NCI-H345 (cell line): ENCODE measurements at places on chromosomes 3 and 15.
A peak's percentile ranks its signal among the peaks of the same experiment; 100 is the strongest.

GRCh38 chr3:98215051-98215450 is 48.6 kb downstream of the OR5H15 start:
- DNase-seq: no peak

- DNase-seq: peak; percentile 9
Observed at GRCh38 chr15:46786590-46787285, 930.6 kb upstream of the SEMA6D start.

- no peak for DNase-seq
Observed at GRCh38 chr3:197450308-197450707, 105.5 kb downstream of the BDH1 start.

GRCh38 chr15:78069052-78069414 is 8.5 kb downstream of the TBC1D2B start:
- DNase-seq: no peak

DNA sequence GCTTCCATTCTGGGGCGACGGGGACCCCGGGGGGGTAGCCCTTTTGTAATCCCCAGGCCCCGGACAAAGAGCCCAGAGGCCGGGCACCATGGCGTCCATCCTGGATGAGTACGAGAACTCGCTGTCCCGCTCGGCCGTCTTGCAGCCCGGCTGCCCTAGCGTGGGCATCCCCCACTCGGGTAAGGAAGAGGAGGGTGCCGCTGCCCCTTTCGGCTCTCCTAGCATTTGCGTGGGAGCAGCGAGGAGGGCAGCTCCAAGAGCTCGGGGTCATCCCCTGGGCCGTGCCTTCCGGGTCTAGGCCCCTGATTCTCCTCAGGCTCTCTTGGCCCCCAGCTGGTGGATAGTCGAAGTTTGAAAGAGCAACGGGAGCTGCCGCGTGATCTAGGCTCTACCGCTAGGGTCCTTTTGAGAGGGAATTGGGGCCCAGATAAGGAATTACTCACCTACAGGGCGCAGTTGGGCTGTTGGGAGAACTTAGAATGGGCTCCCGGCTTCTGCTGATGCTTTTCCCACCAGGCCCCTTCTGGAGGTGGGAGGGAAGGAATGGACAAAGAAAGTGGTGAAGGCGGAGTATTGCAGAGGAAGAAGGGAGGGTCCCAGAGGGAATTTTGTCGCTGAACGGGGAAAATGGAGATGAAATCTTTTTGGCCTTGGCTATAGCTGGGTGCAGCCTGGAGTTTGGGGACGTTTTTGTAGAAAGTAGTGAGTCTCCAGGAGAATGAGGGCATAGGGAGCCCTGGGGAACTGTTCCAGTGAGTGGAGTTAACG is 615 bp downstream of the VPS18 start:
- DNase-seq: peak; percentile 33

DNA sequence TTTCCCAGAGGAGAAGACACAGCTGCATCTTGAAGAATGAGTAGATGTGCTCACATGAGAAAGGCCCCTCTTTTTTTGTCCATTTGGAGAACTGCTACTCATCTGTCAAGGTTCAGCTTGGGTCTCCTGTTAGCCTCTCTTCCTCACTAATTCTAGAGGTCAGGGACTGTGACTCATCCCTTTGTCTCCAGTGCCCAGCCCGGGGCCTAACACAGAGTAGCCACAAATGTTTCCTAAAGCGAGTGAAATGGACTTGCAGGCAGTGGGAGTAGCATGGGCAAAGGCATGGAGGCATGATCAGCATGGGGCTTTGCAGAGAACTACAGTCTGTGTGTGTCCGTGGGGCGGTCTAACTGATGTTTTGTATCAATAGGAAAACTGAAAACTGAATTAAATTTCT is 33.9 kb upstream of the MRPS22 start:
- no peak for DNase-seq

DNA sequence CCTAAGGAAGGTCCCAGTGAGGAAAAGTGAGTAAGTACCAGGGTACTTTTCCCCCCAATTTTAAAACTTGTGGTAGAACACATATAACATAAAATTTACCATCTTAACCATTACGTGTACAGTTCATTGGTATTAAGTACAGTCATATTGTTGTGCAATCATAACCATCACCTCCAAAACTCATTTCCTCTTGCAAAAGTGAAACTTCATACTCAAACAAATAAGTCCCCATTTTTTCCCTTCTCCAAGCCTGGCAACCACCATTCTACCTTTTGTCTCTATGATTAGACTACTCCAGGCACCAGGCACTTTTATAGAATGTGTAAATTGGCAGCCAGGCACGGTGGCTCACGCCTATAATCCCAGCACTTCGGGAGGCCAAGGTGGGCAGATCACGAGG is 12.2 kb downstream of the PRC1 start:
- no peak for DNase-seq

DNA sequence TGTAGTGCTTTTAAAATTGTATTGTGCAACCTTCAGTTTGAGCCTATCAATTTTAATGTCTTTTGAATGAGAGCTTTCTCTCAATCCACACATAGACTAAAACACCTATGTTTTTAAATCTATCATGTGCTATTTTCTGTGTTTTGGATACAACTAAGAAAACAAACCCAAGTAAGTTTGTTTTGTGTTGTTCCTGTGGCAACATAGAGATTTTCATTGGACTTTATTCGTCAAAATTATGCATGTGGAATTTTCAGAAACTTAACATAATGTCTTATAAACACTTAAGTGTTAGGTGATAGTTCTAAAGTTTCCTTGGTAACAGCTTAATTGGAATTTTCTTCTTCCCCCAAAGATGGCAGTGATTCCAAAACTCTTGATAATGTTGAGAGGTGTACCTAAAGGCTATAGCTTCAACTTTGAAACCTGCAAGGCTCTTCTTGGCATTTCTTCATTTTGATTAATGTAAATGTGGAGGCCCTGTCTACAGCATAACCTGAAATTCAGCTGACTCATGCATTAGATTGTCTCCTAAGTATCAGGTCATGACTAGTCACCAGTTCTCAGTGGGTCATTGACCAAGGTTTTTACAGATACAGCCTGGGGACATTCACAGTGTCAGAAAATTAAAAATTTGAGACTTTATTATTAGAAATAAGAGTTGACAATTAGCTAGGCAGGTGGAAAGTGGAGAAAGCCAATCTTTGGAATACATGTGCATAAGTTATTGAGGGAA is 44.4 kb downstream of the COL6A5 start:
- DNase-seq: no peak

DNA sequence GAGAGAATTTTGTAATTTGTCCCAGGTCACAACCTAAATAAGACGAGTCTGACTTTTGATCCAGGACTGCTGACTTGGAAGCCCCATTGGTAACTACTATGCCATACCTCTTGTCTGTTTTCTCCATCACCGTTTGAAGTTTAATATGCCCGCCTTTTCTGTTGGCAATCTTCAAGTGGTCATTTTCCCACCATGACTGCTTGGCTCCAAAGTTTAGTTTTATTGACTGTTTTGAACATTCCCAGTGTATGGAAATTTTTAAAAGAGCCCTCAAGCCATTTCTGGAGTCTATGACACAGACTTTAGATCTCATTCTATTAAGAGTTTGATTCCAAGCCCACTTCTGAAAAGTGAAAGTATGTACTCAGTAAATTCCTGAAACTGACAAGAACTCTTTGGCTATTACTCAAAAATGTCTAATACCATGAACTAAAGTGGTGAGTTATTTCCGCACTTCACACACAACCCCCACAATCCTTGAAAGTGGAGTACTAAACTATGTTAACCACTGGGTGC is 136.7 kb upstream of the ADAMTS9 start:
- DNase-seq: no peak

GRCh38 chr15:94526071-94526689 is 294.8 kb downstream of the MCTP2 start:
- no peak for DNase-seq

- no peak for DNase-seq
Observed at GRCh38 chr3:158347966-158348365, 223.0 kb upstream of the MLF1 start.

DNA sequence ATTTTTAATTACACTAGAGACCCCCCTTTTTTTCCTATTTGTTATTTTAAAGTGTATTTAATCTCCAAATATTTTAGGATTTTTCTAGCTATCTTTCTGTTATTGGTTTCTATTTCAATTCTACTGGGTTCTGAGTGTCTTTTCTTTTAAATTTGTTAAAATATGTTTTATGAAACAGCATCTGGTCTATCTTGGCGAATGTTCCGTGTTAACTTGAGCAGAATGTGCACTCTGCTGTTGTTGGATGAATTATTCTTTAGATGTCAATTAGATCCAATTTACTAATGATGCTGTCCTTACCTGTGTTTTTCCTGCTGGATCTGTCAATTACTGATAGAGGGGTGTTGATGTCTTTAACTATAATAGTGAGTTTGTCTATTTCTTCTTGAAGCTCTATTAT is 462.0 kb upstream of the CNTN3 start:
- no peak for DNase-seq

GRCh38 chr3:192409201-192409837 is 318.0 kb downstream of the FGF12 start:
- peak; percentile 61 for DNase-seq

DNA sequence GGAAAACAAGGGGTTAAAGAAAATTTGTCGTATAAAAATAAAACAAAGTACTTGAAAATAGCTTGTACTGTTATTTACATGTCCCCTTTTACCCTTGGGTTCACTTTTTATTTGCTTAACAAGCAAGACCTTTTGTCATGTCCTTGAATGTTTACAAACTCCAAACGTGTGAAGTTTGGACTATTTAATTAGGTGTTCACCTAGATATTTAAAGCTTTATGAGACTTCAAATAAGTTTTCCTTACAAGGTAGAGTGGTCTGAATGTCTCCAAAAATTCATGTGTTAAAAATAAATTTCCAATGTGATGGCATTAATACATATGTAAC is 242.0 kb upstream of the TTC14 start:
- no peak for DNase-seq

- no peak for DNase-seq
Observed at GRCh38 chr3:72109327-72110259, 324.6 kb upstream of the PROK2 start.

DNA sequence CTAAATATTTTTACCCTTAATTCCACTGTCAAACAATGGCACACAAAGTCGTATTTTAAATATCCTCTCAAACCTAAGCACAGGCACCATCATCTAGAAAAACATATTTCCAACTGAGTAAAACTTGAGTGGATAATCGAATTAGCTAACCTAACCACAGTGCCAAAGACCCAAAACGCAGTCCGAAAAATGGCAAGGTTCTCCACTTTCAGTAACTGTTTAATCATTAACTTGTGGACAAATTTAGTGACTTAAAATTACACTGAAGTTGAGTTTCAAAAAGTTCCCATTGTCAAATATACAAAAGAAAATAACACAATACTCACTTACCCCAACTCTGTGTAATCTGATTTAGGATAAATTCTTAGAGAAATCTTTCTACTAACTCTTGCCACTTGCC is 10.0 kb downstream of the CNBP start:
- DNase-seq: no peak

DNA sequence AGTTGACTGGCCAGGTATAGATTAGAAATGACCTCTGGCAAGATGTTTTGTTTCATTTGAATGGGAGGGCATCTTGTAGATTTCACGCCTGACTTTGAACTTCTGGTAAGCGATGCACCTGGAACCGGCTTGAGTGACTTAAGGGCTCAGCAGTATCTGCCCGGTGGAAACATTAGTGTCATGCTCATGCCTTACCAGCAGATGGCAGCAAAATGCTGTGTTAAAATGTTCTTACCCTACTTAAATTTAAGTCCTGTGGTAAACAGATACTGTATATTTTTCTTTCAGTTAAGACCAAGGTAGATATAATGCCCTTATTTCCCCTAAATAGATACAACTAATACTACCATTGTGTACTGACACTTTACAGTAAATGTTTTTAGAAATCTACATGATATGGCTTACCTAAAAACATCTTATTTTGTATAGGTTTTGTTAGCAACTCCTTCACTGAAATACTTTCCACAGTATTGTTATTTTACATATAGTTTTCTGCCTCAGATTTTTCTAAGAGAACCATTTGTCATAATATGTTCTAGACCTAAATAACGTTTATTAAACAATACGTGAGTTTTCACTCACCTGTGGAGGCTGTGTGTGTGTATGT is 25.5 kb downstream of the ASB7 start:
- peak; percentile 59 for DNase-seq

DNA sequence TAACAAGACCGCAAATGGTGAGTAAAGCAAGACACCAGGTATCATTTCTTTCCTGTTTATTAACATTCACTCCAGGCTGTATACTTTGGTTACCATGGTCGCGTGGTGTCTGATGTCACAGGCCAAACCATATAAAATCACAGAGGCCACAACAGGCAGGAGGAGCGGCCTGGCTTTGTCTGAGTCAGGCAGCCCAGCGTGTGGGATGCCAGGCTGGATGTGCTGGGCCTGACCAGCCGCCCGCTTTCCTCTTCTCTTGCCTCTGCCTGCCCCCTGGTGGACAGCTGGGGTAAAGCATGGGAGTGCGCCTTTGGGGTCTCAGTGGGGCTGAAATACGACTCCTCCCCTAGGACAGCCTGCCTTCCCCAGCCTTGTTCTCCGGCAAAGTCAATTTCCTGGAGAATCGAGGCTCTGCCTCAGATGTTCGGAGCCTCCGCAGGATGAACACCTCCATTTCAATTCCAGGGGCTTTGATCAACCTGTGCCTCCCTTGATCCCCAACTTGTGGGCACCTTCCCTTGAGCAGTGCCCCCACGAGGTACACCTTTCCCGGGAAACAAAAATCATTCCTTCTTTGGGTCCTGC is 78.2 kb downstream of the CCNL1 start:
- no peak for DNase-seq

DNA sequence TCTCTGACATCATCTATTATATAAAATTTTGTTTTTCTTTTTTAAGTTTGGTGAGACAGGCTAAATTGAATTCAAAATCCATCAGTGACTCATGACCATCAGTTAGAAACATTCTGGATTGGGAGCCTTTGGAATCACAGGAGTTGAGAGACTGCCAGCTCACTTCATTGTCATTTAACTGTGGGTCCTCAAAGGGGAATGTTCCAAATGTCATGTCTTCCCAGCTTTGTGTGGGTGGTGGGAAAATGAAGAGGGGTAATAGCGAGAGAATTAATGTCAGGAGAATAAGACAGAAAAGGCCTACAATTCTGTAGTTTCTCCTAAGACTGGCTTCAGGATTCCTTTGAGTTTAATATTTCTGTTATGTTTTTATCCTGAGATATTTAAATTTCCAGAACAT is 1051.9 kb downstream of the FHIT start:
- no peak for DNase-seq
